ENCODE measurements at places on chromosomes 7 and 10. TPM values are rescaled to one million over a fixed set of nuclear protein-coding genes. Genes with fewer than 3 reads are reported as not detected.

The COMTD1 gene
- 32.8 TPM for total RNA-seq

The RGR gene
- not detected for total RNA-seq

The FOXP2 gene
- 0.54 TPM for total RNA-seq

The CALY gene
- total RNA-seq: 1.9 TPM

Measured in Panc1 (cell line).